ENCODE measurements at places on chromosomes 12 and 14.
A peak's percentile ranks its signal among the peaks of the same experiment; 100 is the strongest.

DNA sequence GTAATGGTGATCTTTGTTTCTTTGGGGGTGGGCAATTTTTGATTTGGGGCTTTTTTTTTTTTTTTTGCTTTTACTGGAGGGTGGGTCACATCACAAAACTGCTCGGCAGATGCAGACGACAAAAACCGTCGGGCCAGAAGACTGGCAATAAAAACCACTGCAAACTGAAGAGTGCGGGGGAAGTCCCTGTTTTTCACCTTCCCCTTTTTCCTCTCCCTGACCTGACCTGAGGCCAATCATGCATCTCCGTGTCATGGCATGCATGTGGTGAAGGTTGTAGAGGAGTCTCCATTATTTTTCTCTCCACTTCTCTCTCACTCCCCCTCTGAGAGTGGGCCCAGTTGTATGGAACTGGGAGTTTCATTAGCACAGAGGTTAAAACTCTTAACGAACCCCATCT lies 57.5 kb downstream of the AP5M1 start:
- no peak for DNase-seq

GRCh38 chr12:57621497-57622292 lies 10.5 kb downstream of the ARHGEF25 start:
- DNase-seq: peak; percentile 30

GRCh38 chr12:122204167-122205052 lies 901 bp downstream of the B3GNT4 start:
- no peak for DNase-seq

GRCh38 chr14:93591506-93591905 lies 160.8 kb downstream of the UNC79 start:
- DNase-seq: no peak

DNA sequence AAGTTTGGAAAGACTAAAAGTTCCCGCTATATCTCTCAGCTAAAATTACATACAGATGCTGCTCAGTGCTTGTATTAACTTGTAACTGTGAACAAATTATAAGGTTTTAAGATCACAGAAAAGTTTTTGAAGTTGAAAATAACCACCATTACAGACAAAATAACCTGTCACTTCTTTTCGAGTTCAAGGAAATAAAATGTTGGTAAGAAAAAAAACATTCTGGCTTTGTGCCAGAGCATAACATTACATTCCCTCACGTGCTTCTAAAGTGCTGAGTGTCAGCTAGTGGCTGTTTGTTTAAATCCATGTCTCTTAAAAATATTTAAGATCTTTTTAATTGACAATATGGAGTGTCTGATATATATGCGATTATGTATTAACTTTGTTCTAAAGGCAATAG lies 27.2 kb upstream of the ADAMTS20 start:
- no peak for DNase-seq

Data from NCI-H1092 (cell line).